ENCODE measurements at places on chromosomes 3 and 15.

- no peak for DNase-seq
Observed at GRCh38 chr15:90862964-90863778, 5.2 kb upstream of the FURIN start.

- no peak for DNase-seq
Observed at GRCh38 chr3:152272771-152273242, 4.1 kb downstream of the MBNL1 start.

DNA sequence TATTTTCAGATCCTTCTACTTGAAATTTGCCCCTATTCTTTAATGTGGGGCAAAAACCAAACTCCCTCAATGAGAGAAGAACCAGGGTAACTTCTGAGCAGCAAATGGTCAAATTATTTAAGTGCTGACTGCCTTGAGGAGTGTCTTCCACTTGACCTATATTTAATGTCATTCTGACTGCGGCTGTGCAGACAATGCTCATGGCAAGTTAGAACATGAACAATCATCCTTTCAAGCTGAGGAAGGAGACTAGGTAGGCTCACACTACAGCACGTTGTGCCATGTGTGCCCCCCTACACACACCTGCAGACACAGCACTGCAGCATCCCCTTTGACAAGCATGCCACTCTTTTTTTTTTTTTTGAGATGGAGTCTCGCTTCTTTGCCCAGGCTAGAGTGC, 98.2 kb downstream of the OSBPL10 start:
- no peak for DNase-seq

DNA sequence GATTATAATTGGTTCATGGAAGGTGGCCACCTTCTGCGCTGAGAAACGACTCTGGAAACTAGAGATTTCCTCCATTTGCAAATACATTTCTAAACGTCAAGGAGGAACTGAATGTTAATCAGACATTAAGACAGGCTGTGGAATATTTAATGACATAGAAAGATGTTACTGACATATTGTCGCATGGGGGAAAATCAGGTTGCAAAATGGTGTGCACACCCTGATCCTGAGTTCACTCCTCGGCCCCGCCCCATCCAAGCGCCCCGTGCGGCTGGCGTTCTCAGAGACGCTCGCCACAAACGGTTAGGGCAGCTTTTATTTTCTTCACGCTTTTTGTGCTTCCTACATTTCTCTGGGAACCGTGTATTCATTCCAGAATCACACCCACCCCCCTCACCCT, 10.7 kb downstream of the H1-8 start:
- DNase-seq: no peak

- no peak for DNase-seq
Observed at GRCh38 chr3:71854096-71854495, 69.1 kb upstream of the PROK2 start.

GRCh38 chr15:64315216-64315615, 40.8 kb downstream of the CSNK1G1 start:
- no peak for DNase-seq

DNA sequence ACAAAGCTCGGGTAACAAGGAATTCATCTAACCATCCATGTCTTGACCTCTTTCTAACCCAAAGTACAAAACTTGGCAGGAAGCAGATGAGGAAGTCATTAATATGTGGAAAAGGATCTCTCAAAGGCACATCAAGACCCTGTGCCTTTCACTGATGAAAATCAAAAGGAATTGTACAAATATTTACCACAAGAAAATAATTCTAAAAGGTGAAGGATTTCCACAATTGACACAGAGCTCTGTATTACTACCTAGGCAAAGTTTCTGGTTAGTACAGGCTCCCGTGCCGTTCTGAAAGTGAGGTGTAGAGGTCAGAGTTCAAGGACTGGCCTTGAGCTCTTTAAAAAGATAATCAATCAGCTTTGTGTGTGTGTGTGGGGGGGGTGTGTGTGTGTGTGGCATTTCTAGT, 239.7 kb upstream of the ICE2 start:
- DNase-seq: no peak

DNA sequence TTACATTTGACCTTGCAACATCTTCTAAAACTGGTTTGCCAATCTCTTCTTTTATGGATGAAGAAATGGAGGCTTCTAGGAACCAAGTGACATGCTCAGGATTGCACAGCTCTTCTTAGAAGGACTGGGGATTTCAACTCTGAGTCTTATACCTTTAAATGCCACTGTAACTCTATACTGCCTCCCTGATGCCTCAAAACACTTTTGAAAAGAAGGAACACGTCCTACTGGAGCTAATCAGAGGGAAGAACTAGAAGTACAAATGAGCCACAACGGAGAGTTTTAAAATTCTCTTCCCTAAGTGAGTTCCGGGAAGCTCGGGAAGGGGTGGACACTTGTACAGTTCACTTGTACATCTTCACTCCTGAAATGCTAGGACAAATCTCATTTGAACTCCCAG, 949 bp upstream of the MITF start:
- DNase-seq: no peak

DNA sequence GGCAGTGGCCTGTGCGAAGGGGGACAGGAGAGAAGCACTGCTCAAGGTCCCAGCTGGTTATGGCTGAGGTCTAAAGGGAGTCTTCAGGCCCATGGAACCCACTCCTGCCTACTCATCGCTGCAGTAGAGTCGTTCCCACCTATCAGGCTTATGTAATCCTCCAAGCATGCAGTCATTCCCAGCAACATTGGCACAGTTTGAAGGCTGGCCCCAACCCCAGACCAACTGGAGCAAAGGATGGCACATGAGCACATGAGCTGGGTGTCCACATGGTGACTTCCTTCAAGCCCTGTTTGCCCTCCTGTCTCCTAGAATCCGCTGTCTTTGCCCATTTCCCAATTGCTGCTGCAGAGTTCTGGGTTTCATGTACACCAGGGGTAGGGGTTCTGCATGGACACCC, 60.5 kb upstream of the FGD5 start:
- DNase-seq: no peak

- no peak for DNase-seq
Observed at GRCh38 chr3:108175352-108175751, 46.9 kb downstream of the IFT57 start.

DNA sequence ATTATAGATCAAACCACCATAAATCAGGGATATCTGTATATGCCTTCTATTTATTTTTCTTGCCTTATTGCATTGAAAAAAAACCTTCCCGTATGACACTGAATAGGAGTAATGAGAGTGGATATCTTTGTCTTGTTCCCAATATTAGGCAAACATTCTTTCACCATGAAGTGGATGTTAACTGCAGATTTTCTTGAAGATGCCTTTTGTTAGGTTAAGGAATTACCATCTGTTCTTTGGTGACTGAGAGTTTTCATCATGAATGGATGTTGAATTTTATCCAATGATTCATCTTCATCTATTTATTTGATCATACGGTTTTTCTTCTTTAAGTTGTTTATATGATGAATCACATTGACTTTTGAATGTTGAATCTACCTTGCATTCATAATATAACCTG, 47.1 kb upstream of the MECOM start:
- no peak for DNase-seq

GRCh38 chr3:37032961-37033360, 39.6 kb downstream of the MLH1 start:
- DNase-seq: no peak

GRCh38 chr3:114816052-114816451, 331.0 kb downstream of the ZBTB20 start:
- DNase-seq: no peak

GRCh38 chr15:33460166-33460805, 149.5 kb downstream of the RYR3 start:
- DNase-seq: no peak

DNA sequence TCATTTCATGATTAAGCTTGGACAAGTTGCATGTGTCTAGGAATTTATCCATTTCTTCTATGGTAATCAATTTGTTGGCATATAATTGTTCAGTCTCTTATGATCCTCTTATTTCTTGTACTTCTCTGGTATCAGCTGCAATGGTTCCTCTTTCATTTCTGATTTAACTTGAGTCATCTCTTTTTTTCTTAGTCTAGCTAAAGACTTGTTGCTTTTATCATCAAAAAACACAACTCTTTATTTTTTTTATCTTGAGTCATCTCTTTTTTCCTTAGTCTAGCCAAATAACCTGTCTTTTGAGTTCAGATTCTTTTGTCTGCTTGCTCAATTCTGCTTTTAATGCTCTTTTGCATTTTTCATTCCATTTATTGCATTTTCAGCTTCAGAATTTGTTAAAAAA, 37.3 kb downstream of the UBE3A start:
- DNase-seq: no peak

- DNase-seq: no peak
Observed at GRCh38 chr15:40239693-40240618, 1.1 kb downstream of the PAK6 start.

- DNase-seq: no peak
Observed at GRCh38 chr3:67045711-67046465, 47.8 kb downstream of the KBTBD8 start.
